ENCODE measurements at places on chromosomes 7 and 10. TPM values are rescaled to one million over a fixed set of nuclear protein-coding genes. Genes with fewer than 3 reads are reported as not detected.

DNA sequence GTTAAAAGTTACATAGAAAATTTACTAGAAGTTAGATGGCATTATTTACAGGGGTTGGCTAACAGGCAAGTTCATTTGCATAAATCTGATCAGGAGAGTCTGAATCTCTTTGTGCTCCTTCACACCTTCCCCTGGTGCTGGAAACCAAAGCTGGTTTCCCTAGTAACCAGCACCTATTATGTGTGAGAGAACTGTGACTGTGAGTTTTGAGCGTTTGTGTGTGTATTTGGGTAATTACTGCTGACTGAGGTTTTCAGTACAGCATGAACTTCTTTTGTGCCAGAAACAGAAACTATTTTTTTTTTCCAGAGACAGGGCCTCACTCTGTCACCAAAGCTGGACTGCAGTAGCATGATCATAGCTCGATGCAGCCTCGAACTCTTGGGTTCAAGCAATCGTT, 10.3 kb upstream of the IFIT1B start:
- H3K27me3 ChIP-seq: peaks cover 6% of the 10 kb centered on the region
- no peak overlapping the region for H3K27ac ChIP-seq
- no peak for DNase-seq
- H3K4me1 ChIP-seq: peaks cover 29% of the 10 kb centered on the region

The NANOS1 gene
- total RNA-seq: 0.40 TPM

DNA sequence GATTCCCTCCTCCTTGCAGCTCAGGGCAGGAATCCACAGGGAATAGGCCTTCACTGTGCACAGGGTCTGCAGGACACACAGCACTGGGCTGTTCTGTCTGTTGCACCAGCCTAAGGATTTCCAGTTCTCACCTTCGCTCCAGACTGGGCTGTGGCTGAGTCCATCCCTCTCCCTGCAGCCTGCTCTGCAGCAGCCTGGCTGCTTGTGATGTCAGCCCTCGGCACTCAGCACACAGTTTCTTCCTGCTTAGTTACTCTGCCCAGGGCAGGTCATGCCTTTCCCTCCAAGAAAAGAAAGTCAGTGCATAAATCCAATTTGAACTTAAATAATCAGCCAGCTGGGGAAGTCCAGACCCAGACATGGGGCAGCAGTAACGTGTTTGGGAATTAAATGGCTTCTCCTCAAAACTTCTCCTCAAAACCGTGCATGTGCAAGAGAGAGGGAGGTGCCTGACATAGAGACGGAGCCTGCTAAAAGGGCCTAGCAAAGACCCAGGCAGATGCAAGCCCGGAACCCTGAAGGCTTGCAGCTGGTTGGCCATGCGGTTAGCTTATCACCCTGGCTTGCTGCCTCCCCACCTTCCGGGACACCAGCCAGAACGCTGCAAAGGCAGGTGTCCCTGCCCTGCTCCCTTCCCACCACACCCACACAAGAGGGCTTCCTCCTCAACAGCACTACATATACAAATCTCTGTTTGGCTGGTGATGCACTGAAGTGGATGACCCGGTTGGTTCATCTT, 10.9 kb upstream of the GDF2 start:
- DNase-seq: peak; percentile 54
- no peaks in the 10 kb centered on the region for H3K36me3 ChIP-seq
- peak overlapping the region; percentile 63 for H3K27ac ChIP-seq
- peaks cover 16% of the 10 kb centered on the region for H3K4me1 ChIP-seq

The SNX10 gene
- 42.4 TPM for total RNA-seq

DNA sequence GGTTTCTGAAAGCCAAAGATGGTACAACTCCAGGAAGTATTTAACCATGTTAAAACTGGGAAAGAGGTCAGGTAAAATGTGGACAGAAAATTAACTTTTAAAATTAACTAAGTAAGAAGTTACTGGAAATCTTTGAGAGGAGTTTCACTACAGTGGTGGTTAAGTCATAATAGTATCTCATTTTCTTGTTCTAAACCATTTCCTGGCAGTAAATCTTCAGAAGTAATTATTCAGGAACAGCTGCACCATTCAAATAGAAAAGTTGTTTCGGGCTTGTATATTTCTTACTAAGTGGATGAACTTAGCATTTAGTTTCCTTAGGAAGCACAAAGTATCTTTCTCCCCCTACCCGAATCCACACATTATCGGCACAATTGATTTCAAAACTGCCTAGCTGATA, 27.1 kb downstream of the COPG2 start:
- H3K4me1 ChIP-seq: peaks cover 14% of the 10 kb centered on the region
- peaks cover 33% of the 10 kb centered on the region for H3K36me3 ChIP-seq
- no peak for DNase-seq
- no peaks in the 10 kb centered on the region for H3K27me3 ChIP-seq
- H3K4me3 ChIP-seq: no peak overlapping the region

The FAM241B gene
- 3.2 TPM for total RNA-seq

DNA sequence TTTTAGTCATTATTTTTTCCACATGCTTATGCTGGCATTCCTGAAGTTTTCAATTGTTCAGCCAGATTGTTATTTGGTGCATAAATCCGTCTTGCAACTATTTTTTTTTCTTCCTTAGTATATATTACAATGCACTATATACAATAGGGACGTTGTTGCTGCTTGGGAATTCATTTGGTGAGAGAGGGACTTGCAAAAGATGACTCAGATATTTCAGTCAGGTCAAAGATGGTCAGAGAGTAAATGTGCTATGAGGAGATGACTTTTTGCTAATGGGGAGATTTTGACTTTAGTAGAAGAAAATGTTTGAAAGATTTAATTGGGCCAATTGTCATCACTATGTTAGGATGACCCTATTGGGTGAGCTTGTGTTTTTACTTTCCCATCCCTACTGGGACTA, 348.4 kb upstream of the MTPN start:
- H3K4me1 ChIP-seq: no peaks in the 10 kb centered on the region
- no peaks in the 10 kb centered on the region for H3K36me3 ChIP-seq
- no peak overlapping the region for H3K27ac ChIP-seq

The FKBP6 gene
- total RNA-seq: not detected

The SFTPD gene
- total RNA-seq: not detected

GRCh38 chr7:15042285-15043065, 139.9 kb upstream of the DGKB start:
- no peaks in the 10 kb centered on the region for H3K27me3 ChIP-seq
- no peak overlapping the region for H3K27ac ChIP-seq
- no peak for DNase-seq
- H3K4me3 ChIP-seq: no peak overlapping the region

DNA sequence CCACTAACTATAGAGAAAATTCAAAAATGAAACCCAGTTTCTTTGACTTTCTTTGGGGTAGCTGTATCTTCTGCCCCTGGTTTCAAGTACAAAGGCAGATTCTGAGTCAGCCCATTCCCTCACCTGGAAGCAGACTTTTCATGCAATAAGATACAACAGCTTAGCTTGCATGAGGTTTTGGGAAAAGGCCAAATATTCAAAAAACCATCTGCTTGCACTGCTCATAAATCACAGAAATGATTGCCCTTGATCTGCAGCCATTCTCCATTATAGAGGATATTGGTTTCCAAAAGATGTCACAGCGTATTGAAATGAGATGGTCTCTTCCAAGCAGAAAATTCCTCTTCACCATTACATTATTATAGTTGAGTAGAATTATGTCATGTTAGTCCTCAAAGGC, 354.0 kb downstream of the PHF14 start:
- H3K4me1 ChIP-seq: peaks cover 2% of the 10 kb centered on the region
- H3K36me3 ChIP-seq: no peaks in the 10 kb centered on the region
- no peak overlapping the region for H3K27ac ChIP-seq
- DNase-seq: no peak

GRCh38 chr10:17430647-17431355, 23.6 kb downstream of the ST8SIA6 start:
- H3K36me3 ChIP-seq: peaks cover 2% of the 10 kb centered on the region
- peak; percentile 63 for DNase-seq
- H3K27ac ChIP-seq: no peak overlapping the region
- H3K4me1 ChIP-seq: peaks cover 59% of the 10 kb centered on the region

DNA sequence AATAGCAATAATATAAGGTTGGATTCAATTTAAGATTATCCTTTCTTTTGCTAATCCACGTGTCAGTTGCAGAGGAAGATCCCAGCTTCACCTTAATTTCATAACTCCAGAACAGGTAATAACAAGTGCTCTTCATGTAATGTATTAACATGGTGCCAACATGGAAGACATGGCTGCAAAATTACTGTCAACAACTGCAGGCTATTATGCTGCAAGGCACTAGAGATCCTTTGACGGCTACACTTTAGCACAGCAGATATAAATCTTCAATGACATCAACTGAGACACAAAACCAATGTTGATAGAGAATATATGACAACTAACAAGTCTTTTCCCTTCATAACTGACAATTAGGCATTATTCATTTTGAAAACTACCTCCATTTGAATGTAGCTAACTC, 96.1 kb downstream of the RNF133 start:
- H3K27ac ChIP-seq: no peak overlapping the region
- H3K4me3 ChIP-seq: no peak overlapping the region
- H3K4me1 ChIP-seq: no peaks in the 10 kb centered on the region

DNA sequence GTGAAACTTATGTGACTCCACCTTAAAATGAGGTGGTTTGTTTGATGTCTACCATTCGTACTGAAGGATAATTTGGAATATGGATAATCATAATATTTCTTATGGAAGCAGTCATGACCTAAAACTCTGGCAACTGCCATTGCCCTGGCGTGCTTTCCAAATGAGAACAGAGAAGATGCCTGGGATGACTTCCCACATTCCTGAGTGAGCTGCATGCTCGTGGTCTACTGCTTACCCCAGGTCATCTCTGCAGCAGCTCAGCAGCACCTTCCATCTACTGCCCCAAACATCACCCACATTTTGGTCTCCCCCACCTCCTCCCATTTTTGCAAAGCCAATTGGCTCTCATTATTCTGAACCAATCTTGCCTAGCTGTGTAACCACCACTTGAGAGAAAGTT, 40.1 kb downstream of the LYZL1 start:
- no peaks in the 10 kb centered on the region for H3K36me3 ChIP-seq
- no peak overlapping the region for H3K4me3 ChIP-seq
- no peak for DNase-seq
- peaks cover 6% of the 10 kb centered on the region for H3K27me3 ChIP-seq
- H3K27ac ChIP-seq: no peak overlapping the region

- H3K36me3 ChIP-seq: no peaks in the 10 kb centered on the region
- no peak for DNase-seq
- no peaks in the 10 kb centered on the region for H3K27me3 ChIP-seq
- H3K4me3 ChIP-seq: no peak overlapping the region
- H3K4me1 ChIP-seq: no peaks in the 10 kb centered on the region
Measured at GRCh38 chr7:84722086-84722485, 464.8 kb downstream of the SEMA3D start.

DNA sequence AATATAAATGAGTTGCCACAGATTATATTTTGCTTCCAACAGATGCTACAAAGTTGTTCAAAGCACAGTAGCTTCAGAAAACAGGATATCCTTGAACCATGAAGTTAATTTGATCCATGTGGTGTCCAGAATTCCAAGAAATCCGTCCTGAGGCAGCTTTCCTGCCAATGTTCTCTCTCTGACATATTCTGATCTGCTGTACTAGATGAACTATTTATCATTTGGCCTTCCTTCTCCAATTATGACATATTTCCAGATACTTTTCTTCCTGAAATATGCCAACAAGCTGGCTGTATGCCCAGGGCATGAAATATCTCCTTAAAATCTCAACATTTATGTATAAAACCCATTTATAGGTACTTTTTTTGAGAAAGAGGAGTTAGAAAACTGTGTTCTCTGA, 141.1 kb downstream of the SPAG6 start:
- no peak overlapping the region for H3K4me3 ChIP-seq
- DNase-seq: no peak
- no peak overlapping the region for H3K27ac ChIP-seq
- H3K4me1 ChIP-seq: peaks cover 22% of the 10 kb centered on the region

DNA sequence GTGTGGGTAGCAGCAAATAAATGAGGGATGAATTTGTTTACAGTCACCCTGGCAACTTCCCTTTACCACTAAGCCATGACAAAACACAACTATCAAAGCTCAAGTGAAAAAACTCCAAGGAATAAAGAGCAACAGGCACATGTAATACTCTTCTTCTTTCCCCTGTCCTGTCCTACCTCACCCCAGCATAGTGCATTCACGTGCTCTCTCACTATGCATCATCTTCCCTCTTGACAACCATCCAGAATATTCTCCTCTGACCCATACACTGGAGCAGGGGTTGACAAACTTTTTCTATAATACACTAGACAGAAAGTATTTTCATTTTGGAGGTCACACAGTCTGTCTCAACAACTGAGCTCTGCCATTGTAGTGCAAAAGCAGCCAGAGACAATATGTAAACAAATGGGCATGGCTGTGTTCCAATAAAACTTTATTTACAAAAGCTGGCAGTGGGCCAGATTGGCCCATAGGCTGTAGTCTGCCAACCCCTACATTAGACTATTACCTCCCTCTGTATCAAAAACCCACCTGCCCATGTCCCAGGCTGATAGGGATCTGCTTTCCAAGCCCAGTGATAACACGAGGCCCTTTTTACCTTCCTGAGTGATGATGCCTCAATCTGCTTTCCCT, 354.5 kb downstream of the FGFR2 start:
- H3K4me1 ChIP-seq: no peaks in the 10 kb centered on the region
- no peaks in the 10 kb centered on the region for H3K36me3 ChIP-seq
- no peak for DNase-seq
- no peaks in the 10 kb centered on the region for H3K27me3 ChIP-seq
- H3K27ac ChIP-seq: no peak overlapping the region

The FBXL15 gene
- total RNA-seq: 13.5 TPM

GRCh38 chr7:139557857-139558581, 34.5 kb downstream of the CLEC2L start:
- H3K27me3 ChIP-seq: peaks cover 26% of the 10 kb centered on the region
- no peak for DNase-seq
- no peaks in the 10 kb centered on the region for H3K4me1 ChIP-seq
- no peak overlapping the region for H3K4me3 ChIP-seq
- H3K27ac ChIP-seq: no peak overlapping the region

The EN2 gene
- total RNA-seq: not detected

The CALML5 gene
- not detected for total RNA-seq

The CALCR gene
- not detected for total RNA-seq

DNA sequence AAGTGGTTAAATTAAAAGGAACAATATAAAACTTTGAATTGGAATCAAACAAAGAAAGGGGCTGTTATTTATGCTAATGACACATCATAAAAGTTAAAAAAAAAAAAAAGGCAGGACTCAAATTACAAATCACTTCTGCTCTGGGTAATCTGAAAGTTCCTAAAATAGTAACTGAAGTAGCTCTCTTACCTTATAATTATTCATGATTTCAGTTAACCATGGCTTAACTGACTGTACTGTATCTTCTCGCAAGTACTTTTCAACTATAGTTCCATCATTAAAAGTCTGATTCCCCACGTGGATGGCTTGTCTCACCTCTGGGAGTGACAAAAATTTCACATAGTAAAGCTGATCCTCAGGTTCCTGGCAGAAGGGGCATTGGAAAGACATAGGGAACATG, 82.5 kb downstream of the CPVL start:
- H3K4me3 ChIP-seq: no peak overlapping the region
- no peak for DNase-seq
- no peaks in the 10 kb centered on the region for H3K36me3 ChIP-seq
- no peak overlapping the region for H3K27ac ChIP-seq

- H3K4me1 ChIP-seq: no peaks in the 10 kb centered on the region
- peaks cover 12% of the 10 kb centered on the region for H3K27me3 ChIP-seq
- H3K36me3 ChIP-seq: no peaks in the 10 kb centered on the region
- no peak overlapping the region for H3K4me3 ChIP-seq
Measured at GRCh38 chr7:143042159-143042789, 9.9 kb upstream of the OR6V1 start.
